ENCODE measurements at places on chromosomes 16 and 17.

DNA sequence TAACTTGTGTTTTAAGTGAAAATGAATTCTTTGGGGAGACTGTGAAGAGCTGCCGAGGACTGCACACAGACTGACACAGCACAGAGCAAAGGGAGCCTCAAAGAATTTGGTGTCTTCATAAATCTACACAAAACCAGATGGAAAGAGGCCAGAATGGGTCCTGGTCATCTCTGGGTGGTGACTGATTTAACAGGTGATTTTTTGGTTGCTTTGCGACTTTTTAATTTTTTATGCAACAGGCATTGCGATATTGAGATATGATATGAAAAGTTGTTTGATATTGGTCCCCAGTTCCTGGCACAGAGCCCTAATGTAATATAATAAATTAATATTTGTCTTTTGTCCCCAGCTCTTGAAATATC lies 12.6 kb upstream of the EIF1 start:
- DNase-seq, result no peak

DNA sequence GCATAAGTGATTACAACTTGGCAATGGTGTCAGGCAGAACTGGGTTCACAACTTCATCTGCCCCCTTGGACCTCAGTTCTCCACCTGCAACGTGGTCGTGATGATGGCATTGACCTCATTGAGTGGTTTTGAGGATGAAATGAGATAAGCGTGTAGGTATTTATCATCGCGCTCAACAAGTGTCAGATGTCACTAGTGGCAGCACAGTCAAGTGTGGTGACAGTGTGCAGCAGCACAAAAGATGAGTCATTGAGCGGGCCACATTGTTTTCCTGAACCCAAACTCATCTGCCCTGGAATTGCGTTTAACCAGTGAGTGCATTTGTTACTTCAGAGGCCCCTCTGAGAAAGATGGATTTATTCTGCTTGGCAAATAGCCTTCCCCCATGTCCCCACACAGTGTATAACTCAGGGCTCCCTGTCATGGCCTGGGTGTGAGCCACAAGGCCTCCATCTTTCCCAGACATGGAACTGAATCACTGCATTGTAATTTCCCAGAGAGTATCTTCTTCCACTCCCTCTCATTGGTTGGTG lies 20.9 kb downstream of the IRX3 start:
- DNase-seq, result no peak

DNA sequence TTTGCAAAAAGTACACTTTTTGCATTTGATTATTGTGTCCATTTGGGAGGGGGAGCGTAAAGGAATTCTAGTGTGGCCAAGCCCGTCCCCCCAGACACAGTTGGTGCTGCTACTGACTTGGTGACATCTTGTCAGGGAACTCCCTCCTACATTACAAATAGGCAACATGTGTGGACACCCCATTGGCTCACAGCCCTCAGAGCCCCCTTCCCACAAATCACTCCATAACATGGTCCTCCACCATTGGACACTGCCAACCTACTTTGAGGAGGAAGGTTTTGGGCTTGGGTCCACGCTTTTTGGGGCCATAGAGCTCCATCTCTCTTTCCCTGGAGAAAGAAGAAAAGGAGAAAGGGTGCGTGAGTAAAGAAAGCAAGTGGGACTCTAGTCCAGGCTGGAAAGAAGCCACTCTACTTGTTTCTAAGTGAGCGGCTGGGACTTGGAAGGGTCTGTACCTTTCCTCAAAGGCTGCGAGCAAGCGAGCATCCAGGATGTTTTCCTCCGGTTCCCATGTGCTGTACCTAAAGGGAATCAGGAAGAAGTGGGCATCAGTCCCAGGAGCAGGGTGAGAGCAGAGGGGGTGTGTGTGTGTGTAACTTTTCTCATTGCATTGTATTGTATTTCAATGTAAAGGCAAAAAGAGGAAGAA lies 958 bp downstream of the CBX8 start:
- DNase-seq, result no peak

GRCh38 chr17:34341916-34342315 lies 14.4 kb upstream of the CCL13 start:
- no peak for DNase-seq

DNA sequence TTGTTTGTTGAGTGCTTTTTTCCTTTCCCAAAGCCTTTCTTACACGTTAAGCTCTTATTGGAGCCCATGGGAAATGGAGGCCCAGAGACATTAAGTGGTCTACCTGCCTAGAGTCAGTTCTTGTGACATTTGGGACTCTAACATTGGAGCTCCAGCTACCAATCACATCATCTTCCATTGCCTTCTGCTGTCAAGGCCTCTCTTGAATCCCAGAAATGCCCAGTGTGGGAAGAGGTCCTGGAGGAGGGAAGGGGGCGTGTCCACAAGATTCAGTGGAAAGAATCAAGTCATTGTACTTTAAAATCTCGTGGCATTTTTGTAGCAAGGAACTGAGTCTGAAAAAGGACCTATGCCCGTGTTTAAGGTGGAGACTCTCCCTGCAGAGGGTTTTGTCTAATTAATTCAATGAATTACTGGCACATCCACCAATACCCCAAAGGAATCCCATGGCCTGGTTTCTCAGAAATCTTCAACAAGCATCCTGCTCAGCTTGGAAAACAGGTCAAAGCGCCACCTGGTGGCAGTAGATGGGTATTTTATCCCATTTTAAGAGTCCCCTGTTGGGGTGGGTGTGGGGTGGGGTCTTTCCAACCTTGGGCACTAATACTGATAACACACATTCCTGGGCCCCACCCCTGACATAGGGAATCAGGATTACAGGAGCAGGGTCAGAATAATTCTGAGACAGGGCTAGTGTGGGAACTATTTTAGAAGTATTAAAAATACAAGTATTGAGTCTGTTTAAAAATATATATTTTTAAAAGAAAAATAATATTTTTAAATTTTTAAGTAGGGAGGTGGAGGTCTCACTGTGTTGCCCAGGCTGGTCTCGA lies 24.6 kb downstream of the GPT2 start:
- DNase-seq, result peak; percentile 13

DNA sequence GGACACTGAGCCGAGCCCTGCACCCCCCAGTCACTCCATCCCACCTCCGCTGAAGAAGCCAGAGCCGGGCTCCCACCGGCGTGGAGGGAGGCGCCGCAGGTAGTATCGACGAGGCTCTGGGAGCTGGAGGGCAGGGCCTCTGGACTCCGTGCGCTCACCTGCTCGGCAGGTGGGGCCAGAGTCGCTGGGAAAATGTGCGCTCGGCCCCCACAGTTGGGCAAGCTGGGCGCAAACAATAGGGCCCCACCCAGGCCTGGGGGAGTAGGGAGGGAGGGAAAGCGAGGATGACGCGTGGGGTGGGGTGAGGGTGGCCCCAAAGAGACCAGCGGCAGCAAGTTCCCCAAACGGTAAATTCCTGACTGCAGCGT lies 668 bp downstream of the JUP start:
- DNase-seq, result no peak

Data from T-helper 22 cell (primary cell).